ENCODE measurements at places on chromosomes 6 and 20.

- no peak for DNase-seq
Observed at GRCh38 chr6:108806171-108806570, 42.1 kb upstream of the ARMC2 start.

DNA sequence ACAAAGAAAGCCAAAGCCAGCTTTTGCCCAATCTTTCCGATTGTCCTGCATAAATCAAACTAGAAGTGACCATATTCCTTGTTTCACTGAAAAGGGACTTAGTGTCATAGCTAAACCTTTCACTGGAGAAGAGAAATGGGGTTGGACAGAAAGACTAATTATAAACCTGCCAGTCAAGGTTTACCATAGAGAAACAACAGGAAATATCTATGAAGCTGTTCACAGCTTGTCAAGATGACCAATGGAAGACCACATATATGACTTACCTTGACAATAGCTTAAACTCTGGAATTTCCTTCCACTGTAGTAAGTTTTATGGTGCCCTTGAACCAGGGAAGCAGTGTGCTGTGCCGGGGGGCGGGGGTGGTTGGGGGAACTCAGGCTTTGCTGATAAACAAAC is 107.7 kb upstream of the PHACTR1 start:
- no peak for DNase-seq

DNA sequence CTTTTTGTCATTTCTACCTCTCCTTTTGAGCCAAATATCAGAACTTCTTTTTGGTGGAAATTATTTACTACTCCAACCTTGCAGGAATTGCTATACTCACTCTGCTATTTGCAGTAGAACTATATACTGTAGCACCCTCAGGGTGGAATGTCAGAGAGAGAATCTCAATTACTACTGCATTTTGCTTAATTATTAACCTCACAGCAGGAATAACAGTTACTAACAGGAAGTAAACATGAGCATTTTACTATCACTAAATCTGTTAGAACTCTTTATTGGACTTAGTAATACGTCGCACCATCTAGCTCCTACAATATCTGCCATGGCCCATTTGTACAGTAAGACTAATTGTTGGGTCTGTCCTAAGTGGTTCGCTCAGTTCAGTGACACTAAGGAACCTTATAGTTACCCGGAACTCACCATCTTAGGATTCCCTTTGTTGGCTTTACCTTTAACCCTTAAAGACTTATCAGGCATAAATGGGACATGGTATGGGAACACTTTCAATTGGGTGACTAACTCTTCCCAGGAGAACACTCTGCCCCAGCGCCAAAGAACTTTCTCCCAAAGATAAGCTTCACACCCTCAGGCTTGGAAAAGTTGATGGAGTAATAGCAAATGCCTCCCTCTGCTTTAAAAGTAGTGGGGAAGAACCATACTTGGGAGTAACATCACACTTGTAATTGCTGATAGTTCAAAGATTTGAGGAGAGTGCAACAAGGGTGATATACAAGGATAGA is 38.8 kb downstream of the PLN start:
- DNase-seq = no peak

DNA sequence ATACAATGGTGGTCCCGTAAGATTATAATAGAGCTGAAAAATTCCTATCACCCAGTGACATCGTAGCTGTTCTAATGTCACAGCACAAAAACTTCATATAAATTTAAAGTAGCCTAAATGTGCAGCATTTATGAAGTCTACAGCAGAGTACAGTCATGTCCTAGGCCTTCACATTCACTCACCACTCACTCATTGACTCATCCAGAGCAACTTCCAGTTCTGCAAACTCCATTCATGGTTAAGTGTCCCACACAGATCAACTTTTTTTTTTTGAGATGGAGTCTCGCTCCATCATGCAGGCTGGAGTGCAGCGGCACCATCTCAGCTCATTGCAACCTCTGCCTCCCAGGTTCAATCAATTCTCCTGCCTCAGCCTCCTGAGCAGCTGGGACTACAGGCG is 20.9 kb upstream of the KCNG1 start:
- DNase-seq = no peak

Data from T follicular helper cell (primary cell).